GF-D8 (cell line): ENCODE measurements at places on chromosomes 5 and 9.

- DNase-seq, result no peak
Observed at GRCh38 chr9:7906783-7907550, 107.4 kb upstream of the DMAC1 start.

DNA sequence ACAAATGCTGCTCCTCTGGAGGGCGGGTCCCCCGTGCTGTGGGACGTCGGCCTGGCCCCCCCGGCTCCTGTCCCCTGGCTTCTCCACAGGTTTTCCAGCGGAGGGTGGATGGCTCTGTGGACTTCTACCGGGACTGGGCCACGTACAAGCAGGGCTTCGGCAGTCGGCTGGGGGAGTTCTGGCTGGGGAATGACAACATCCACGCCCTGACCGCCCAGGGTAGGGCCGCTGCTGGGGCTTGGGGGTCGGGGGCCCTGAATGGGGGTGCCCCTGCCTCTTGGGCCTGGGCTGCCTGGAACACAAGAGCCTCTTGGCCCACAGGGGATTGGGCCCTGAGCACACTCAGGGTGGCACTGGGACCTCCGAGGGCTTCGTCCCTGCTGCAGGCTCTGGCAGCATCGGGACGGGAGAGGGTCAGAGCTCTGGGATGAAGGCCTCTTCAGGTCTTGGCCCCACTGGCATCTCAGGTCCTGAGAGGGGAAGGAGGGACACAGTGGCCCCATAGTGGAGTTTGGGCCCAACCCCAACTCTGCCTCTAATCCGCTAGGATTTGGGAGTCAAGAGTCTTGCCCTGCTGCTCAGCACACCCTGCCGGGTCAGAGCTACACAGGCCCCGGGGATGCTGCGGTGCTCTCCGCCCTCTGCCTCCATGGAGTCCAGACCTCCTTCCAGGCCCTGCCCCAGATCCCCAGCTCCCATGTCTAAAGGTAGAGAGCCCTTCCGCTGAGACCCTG, 5.2 kb downstream of the FCN2 start:
- DNase-seq, result no peak

GRCh38 chr5:178326374-178326715, 93.7 kb upstream of the PHYKPL start:
- no peak for DNase-seq

GRCh38 chr5:95022967-95023695, 261.8 kb downstream of the MCTP1 start:
- DNase-seq, result no peak

GRCh38 chr5:1011741-1012312, 3.2 kb downstream of the NKD2 start:
- DNase-seq, result no peak
